ENCODE measurements at places on chromosomes 13 and 19.
A peak's percentile ranks its signal among the peaks of the same experiment; 100 is the strongest.

DNA sequence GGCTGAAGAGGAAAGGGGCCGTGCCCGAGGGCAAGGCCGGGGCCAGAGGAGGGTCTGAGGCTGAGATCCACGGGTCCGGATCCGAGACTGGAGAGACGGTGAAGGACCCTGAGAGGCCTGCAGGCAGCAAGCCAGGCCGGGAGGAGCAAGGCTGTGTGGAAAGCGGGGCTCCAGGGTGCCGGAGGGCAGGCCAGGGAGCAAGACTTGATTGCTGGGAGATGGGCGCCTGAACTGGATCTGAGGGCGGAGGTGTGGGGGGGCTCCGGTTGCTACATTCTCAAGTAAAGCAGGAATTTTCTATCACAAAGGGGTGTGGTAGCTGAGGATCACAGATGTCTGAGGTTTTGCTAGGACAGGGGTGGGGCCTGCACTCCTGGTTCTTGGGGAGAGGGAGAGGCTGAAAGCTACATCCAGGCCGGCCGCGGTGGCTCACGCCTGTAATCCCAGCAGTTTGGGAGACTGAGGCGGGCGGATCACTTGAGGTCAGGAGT is 3.8 kb downstream of the MAMSTR start:
- DNase-seq = no peak

GRCh38 chr13:45441633-45442032 is 23.1 kb upstream of the COG3 start:
- DNase-seq = peak; percentile 42

DNA sequence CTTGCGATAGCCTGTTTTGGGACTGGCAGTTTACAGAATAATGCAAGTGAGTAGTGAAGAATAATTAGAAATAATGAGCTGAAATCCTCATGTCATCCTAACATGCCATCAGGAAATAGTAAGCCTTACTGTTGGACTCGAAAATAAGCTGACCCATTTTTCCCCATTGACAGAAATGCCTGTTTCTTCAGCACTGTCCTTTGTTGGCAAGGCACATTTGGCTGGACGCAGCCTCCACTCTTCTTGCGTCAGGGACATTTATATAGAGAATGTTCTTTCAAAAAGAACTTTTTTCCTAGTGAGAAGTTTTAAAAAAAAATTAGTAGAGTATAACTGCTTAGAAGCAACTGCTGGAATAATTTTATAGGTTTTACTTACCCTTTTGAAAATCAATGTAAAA is 47.1 kb downstream of the ARHGAP35 start:
- no peak for DNase-seq

DNA sequence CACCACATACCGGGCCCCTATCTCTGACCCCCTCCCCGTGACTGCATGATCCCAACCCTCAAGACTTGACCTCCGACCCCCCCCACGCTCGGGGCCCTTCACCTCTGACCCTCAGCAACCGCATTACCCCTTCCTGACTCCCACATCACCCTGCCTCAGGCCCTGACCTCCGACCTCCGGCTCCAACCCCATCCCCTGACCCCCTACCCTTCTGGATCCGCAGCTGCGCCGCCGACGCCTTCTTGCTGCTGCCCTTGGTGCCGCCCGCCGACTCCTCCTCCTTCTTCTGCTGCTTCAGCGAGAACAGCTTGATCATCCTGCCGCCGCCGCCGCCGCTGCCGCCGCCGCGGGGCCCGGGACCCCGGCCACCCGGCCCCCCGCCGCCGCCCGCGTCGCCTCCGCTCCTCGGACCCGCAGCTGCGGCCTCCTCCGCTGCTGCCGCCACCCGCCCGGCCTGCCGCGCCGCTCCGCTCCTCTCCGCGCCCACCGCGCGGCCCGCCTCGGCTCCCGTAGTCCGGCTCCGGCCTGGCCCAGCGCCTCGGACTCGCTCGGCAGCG is at the start of gene UBE2M:
Gene UBE2M (minus strand): TSS at position 546 of the 557 bp plus-strand sequence. CDS start 230 bp downstream, at position 316.
- DNase-seq = peak; percentile 27

DNA sequence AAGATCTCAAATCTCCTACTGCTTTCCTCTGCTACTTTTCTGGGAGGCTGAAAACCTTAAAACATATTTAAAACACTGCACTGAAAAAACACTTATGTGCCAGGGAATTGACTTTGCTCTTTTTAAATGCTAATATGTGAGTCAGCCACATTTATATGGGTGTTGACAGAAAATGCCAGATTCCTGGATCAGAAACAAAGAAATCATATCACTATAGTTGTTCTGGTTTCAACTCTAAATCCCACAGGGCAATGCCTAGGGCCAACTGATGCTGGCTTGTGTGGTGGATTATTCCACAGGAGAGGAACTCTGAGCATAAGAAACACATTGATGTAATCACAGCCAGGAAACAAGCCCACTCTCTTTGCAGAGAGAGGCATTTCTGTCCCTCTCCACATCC is 1439.0 kb upstream of the SPRY2 start:
- DNase-seq = no peak

GRCh38 chr19:5145521-5146511 is 176.9 kb downstream of the KDM4B start:
- no peak for DNase-seq

GRCh38 chr19:6731822-6732221 is 5.6 kb downstream of the GPR108 start:
- DNase-seq = no peak
